Kidney (tissue), 22 donors: ENCODE measurements at places on chromosomes 2 and 18.

GRCh38 chr2:16678964-16679363 is 13.3 kb upstream of the CYRIA start:
- no peak for DNase-seq

DNA sequence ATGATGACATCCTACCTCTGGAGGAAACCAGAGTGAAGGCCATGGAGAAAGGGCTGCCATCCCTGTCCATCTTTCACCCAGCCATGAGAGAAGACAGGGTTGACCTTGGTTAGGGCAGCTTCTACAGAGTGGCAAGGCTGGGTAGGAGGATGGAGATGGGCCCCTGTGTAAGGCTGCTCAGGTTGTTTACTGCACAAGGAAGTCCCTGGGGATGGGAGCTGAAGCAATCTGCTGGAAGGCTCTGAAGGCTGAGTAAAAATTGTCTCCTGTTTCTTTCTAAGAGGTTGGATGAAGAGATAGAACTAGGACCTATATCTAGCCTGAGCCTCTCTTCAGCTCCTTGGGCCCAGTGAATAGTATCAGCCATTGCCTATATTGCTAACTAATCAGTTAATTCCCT is 14.4 kb downstream of the ELMOD3 start:
- DNase-seq, result no peak

DNA sequence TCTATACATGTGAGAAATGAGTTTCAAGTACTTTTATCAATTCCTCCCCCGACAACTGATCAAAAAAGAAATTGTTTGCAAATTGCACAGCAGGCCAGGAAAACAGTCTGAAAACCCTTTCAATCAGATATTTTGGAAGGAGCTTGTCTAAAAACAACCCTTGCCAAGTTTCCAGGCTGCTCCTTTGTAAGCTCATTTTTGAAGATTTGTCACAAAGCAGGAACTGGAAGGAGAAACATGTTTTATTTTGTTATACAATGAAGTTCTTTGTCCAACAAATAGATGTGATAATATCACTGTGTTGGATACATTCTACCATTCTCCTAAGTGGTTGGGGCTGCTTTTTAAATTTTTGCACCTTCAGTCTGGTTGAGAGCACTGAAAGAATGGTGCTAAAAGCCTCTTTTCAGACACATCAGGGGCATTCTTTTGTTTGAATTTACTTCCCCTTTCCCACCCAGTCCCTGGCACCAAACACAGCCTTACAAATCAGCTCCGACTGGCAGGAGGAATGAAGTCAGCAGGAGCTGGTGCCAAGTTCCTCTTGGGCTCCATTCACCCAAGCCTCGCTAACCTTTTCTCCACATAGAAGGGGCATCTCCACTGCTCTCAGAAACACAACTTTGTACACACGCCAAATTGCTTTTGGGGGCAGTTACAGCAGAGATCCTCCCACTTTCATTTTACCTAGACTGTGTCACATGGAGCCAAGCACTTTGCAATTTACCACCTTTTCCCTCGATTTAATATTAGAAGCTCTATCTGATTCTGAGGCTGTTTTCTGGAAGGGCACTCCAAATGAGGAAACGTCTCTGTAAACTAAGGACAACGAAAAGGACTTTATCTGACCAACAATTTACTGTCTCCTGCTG is 88.0 kb downstream of the C1D start:
- DNase-seq, result no peak

GRCh38 chr18:62277045-62277444 is 48.1 kb upstream of the TNFRSF11A start:
- DNase-seq, result no peak

DNA sequence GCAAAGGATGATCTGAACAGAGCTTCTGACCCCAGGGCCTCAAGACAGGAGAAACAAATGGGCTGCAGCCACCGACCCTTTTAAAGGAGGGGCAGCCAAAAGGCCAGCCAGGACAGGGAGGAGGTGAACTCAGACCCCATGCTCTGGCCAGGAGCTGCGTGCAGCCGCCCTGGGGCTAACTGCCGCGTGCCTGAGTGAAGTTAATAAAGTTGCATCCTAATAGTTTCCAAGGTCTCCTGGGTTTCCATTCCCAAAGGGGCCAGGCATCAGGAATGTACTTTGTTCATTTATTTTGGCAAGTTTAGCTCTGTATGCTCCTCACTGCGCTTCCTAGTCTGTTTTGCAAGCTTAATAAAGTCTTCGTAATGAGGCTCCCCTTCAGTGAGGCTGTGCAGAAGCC is 60.7 kb downstream of the EN1 start:
- no peak for DNase-seq

- peak; percentile 87 for DNase-seq
Observed at GRCh38 chr2:162840598-162841246, 2.2 kb upstream of the KCNH7 start.

DNA sequence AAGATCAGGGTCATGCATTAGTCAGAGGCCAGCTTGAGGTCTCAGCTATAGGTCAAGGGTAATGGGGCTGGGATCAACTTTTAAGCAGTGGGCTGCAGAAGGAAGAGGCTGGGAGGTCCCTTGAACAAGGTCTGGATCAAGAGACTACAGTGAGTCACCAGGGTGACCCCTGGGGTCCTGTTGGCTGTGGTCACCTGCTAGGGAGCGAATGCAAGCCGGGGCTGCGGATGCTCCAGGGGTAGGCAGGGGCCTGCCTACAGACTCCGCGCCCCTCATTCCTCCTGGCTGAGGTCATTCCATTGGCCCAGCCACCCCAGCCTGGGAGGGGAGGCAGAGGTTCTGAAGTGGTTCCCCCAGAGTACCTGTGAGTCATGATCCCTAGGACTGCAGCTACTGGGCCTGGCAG is 110.4 kb downstream of the CYP26B1 start:
- no peak for DNase-seq

DNA sequence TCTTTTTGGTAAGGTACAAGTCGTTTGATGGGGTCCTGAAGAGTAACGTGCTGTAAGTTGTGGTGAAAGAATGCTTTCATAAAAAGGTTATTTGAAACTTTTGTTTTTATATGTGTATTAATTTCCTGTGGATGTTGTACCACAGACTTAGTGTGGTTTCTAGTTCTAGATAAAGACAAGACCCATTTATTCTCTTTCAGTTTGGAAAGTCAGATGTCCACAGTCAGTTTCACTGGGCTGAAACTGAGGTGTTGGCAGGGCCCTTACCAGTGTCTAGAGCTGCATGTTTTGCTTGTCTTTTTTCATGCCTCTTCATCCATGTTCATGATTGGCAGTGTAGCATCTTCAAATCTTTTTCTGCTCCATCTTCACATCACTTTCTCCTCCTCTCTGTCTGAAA is 22.1 kb upstream of the DOCK10 start:
- no peak for DNase-seq

DNA sequence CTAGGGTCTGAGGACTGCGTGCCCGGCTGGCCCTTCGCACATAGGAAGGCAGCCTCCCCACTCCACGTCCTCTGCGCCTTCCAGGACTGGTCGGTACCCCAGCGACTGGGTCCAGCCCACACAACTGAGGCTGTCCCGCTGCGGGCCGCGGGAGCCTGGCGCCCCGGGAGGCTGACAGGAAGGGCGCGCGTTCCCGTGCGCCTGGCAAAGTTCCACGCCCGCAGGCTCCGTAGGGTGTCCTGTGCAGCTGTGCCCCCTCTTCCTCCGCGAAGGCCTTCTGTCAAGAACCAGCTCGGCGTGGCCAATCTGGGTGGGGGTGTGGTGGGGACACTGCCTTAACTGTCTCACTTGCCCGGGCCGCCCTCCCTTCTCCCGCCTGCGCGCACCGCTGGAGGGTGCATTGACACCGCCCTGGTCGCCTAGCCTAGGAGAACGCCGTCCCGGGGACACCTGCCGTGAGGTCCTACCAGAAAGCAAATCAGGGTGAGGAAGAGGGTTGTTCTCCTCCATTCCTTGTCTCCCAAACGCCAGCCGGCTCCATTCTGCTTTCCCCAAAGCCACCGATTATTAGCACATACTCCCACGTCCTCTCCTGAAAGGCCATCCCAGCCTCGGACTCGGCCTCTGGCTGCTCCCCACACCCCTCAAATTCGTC is 618 bp upstream of the LYPD1 start:
- peak; percentile 58 for DNase-seq

- DNase-seq, result no peak
Observed at GRCh38 chr2:7019191-7019590, 102.0 kb downstream of the RNF144A start.
